ENCODE measurements at places on chromosomes 3 and 15.

GRCh38 chr3:72636969-72637597 lies 211.2 kb downstream of the SHQ1 start:
- no peak for DNase-seq

DNA sequence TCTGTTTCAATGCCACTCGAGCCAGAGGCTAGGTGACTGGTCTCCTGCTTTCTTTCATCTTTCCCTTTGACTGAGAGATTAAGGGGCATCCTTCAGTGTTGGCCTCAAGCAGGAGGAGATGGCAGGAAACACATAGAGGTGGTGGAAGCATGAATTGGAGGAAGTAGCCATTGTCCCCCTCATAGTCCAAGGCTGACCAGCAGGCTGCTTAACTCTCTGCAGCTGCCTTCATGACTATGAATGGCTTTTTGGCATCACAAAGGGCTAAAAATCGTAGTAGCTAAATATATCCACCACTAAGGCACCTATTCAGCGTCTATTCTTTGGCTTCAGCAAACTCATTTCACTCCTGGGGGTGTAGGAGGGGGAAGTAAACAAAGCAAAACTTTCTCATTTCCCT lies 7.0 kb upstream of the FRMD4B start:
- no peak for DNase-seq

DNA sequence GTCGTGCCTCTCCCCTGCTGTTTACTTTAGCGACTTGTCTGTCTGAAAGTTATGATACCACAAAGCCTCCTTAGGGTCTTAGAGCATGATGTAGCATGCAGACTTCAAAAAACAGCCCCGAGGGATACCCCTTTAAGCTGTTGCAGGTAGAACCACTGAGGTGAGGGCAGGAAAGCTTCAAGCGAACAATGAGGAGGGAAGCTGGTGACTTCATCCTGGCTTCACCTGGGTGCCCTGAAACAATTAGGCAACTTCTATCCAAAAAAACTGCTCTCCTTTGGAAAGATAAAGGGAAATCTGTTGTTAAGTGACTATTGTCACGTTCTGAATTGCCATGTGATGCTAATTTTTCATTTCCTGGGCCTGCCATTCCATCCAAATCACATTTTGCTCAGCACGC lies 231.6 kb downstream of the SOX2 start:
- DNase-seq: no peak

DNA sequence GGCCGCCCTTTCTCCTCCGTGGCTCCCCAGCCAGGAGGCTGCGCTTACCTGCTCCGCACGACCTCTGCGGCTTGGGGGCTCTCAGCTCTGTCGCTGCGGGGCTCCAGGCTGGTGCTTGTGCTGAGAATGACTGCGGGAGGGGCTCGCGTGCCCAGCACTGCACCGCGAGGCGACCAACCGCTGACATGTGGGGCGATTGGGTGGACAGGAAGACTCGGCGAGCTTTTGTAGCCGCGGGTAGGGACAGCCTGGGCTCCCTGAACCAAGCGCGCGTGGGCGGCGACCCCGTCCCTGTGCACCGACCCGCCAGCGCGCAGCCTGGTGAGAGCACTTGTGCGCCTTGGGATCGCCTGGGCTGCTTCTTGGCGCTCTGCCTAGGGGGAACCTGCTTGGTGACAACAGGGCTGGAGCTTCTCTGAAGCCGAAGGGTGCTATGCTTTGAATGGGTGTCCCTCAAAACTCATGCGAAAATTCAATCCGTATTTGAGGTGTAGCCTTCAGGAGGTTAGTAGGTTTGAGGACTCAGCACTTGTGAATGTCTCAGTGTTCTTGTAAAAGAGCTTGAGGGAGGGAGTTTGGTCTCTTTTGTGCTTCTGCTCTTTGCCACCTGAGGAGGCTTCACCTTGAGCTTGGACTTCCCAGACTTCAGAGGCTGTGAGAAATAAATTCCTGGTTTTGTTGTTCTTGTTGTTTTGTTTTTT lies 50.4 kb downstream of the IL12A start:
- DNase-seq: peak; percentile 56

GRCh38 chr3:30226601-30227151 lies 379.7 kb upstream of the TGFBR2 start:
- DNase-seq: no peak

- no peak for DNase-seq
Measured at GRCh38 chr3:127743351-127744252, 70.8 kb downstream of the ABTB1 start.

GRCh38 chr15:70268698-70269251 lies 171.1 kb upstream of the TLE3 start:
- no peak for DNase-seq

DNA sequence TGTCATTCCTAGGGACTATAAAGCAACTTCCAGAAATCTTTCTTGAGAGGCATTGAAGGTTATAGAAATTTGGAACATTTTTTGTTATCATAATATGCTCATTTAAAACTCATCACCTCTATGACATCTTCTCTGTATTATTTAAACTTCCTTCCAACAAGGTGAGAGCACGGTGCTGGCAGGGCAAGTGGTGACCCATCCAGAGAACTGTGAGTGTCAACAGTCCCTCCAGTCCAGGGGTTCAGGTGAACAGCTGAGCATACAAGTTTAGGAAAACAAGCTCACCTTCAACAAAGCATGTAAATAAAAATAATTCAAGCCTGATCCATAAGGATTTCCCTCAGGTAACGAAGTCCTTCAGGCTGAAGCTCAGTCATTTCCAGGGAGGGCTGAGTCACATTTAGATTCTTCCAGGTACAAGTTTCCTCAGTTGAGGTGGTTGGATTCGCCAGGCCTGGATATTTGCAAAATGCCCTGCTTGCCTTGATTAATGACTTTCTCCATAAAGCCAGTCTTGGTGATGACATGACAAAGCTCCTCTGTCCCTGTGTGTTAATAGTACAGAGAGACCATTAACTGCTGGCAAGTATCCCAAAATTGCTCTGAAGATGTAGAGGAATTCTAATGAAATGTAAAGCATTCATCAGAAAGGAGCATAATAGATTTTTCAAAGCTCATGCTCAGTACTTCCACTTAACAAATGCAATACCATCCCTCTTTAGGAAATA lies 263.6 kb upstream of the GADL1 start:
- DNase-seq: no peak

DNA sequence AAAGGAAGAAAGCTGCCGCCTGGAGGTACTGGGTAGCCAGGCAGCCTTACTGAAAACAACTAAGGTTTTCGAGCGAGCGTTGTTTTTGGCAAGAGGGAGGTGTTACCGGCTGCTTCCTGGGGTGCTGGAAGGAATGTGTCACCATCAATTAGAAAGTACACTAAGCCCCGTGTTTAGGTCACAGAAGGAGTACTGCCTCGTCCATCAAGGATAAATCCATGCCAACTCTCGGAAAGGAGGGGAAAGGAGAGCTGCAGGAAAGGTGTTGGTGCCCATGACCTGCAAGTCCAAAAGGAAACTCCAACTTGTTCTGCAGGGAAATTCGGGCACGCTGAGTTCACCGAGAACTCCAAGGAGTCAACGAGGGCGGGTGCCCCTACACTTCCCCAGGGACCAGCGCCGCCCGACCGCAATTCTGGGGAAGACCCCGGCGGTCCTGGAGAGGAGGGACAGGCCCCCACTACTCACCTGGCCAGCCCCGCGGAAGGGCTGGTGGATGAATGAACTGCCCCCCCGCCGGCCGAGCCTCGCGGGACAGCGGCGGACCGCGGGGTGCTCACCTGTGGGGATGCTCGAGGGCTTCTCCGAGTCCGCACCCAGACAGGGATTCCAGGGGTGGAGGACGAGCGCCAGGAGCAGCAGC lies 542 bp downstream of the PLOD2 start:
- peak; percentile 50 for DNase-seq

DNA sequence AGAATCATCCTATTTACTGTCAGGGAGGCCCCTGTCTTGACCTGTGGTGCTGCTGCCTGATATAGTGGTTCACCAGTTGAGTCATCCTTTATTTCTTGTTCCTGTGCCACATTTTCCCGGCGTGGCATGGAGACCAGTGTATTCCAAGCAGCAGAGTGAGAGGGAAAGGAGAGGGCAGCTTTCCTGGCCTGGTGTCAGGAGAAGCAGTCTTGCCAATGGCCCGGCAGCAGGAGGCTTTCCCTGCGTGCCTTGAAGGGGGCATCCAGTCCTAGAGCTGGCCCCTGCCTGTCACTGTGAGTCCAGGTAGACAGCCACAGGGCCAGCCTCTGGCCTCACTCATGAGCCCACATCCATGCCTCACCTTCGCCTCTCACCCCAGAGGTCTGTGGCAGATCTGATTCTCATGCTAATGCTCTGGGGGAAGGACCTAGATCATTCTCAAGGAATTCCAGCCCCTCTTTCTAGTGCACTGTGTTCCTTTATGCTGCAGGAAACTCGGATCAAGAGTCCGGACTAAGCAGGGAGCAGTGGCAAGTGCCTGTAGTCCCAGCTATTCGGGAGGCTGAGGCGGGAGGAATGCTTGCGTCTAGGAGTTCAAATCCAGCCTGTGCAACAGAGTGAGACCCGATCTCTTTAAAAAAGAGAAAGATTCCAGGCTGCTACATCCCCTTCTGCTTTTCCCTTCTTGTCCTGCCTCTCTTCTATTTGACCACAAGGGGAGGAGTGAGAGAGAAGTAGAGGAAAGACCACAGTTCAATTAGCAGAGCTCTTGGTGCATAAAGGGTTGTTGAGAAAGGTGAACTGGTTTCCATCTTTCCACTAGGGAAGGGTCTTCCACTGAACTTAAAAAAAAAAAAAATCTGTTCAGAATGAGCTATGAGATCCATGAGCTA lies 66.8 kb upstream of the HACD2 start:
- no peak for DNase-seq

DNA sequence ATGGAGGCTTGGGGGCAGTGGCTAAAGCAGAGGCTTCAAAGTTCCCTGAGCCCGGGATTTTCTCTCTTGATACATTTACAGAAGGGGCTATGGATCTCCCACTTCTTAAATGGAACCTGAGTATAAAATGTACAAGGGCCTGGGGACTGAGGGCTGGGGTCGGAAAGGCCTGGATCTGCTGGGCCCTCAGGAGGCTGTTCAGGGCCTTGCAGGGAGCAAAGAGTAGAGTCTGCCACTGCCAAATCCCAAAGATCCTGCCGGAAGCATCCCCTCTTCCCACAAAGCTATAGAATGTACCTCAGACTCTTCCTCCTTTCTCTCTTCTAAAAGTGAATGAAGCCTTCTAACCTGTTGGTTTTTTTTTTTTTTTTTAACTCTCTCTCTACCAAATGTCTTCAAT lies 59.8 kb upstream of the ARHGEF3 start:
- DNase-seq: no peak

DNA sequence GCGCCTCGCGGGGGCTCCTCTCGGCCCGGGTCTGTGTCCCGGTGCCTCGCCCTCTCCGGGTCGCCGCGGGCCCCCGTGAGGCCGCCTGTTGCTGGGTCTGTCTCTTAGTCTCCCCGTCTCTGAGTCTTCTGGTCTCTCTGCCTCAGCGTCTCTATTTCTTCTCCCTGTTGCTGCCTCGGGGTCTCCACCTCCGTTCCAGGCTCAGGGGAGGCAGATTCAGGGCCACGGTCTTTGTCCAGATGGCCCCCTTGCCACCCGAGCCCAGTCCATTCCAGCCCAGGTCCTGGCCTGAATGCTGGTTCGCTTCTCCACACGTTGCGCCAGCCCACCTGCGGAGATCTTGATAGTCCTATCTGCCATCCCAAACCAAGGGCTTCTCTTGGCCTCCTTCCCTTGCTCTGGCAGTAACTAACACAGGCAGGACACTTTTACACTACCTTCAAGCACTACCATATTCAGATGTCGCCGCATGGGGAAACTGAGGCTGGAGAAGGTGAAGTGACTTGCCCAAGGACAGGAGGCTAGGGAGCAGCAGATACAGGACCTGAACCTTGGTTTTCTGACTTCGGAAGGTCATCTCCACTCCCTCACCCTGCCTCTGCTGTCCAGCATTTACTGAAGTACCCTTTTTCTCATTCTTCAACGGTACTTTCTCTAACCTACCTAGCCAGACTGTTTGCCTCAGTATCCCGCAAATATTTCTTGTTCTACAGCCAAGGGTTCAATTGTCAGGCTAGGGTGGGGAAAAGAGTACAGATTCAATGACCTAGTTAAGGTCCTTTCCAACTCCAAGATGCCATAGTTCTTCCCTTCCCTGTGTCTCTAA lies 616 bp upstream of the IGDCC4 start:
- no peak for DNase-seq

DNA sequence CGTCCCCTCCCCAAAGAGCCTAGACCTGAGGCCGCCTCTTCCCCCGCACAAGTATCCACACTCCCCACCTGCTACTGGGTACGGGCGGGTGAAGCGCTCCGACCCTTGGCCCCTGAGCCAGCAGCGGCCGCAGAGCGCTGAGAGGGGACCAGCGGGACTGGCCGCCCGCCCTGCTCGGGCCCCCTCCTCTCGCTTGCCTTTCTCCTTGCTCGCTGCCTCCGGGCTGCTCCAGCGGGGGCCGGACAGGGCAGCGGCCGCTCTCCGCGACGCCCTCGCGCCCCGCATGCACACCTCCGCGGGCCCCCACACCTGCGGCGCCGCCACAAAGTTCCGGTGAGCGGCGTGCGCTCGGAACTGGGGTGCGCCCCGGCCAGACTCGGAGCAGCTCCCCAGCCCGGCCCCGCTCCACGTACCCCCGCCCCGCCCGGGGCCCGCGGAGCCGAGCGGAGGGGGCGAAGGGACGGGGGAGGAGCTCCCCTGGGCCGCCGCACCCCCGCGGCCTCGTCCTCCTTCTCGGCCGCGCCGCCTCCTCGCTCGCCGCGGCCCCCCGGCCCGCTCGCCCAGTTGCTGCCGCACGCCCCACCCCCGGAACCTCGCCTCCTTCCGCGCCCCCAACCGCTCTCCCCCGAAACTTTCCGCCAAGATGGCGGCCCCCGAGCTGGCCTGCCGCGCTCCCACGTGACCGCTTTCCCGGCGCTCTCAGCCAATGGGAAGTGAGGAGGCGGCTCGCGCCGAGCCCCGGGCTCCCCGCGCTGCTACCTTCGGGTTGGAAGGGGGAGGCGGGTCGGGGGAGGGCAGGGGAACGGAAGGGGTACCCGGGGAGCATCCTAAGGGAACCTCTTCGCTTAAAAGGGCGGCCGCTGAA lies 704 bp downstream of the DLG1 start:
- DNase-seq: peak; percentile 93

- no peak for DNase-seq
Measured at GRCh38 chr3:153282355-153282754, 120.3 kb downstream of the RAP2B start.

- DNase-seq: no peak
Measured at GRCh38 chr15:85639752-85640381, 154.9 kb downstream of the KLHL25 start.

GRCh38 chr15:93034512-93034911 lies 54.5 kb downstream of the RGMA start:
- DNase-seq: no peak

DNA sequence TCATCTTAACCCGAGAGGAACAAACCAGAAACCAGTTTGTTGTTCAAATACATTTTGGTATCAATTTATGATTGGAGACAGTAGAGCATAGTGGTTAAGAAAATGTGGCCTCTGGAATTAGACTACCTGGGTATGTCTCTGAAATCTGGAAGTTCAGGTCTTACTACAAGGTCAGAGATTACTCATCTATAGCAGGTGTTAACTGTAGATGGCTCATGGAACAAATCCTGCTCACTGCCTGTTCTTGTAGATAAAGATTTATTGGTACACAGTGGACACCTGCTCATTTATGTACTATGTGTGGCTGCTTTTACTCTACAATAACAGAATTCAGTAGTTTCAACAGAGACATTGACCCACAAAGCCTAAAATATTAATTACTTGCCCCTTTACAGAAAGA lies 413.3 kb downstream of the CNTN6 start:
- no peak for DNase-seq

- no peak for DNase-seq
Measured at GRCh38 chr3:152304160-152304559, 35.4 kb downstream of the MBNL1 start.

GRCh38 chr3:48426944-48427629 lies 2.8 kb downstream of the PLXNB1 start:
- DNase-seq: no peak

Measured in activated CD8-positive, alpha-beta memory T cell treated with anti-CD3 and anti-CD28 coated beads, Interleukin-2, amount 50 U/mL, for 48 hours (primary cell).